Myocyte (in vitro differentiated cells): ENCODE measurements at places on chromosomes 7 and 10. TPM values are rescaled to one million over a fixed set of nuclear protein-coding genes. Genes with fewer than 3 reads are reported as not detected.

Gene PNLIPRP2
- not detected in 2 replicates for total RNA-seq

Gene CAMK2B
- 31.8 and 34.0 TPM in 2 replicates for total RNA-seq

Gene CYP2C8
- total RNA-seq, result not detected in 2 replicates

Gene CCDC172
- not detected in 2 replicates for total RNA-seq

Gene CCL24
- 0.72 TPM in 1 of 2 replicates, not detected in the other for total RNA-seq

Gene TMEM243
- total RNA-seq, result 17.4 and 22.6 TPM in 2 replicates

Gene SHTN1
- total RNA-seq, result 3.2 and 3.6 TPM in 2 replicates

Gene EBLN1
- total RNA-seq, result not detected in 2 replicates

Gene ABCB1
- not detected in 2 replicates for total RNA-seq

Gene IFIT1
- total RNA-seq, result 22.7 and 49.0 TPM in 2 replicates

Gene LRRTM3
- 0.05 and 0.08 TPM in 2 replicates for total RNA-seq
